ENCODE measurements at places on chromosomes 1 and 21.
A peak's percentile ranks its signal among the peaks of the same experiment; 100 is the strongest.

GRCh38 chr1:97396463-97396862 lies 524.4 kb downstream of the DPYD start:
- no peak for DNase-seq

DNA sequence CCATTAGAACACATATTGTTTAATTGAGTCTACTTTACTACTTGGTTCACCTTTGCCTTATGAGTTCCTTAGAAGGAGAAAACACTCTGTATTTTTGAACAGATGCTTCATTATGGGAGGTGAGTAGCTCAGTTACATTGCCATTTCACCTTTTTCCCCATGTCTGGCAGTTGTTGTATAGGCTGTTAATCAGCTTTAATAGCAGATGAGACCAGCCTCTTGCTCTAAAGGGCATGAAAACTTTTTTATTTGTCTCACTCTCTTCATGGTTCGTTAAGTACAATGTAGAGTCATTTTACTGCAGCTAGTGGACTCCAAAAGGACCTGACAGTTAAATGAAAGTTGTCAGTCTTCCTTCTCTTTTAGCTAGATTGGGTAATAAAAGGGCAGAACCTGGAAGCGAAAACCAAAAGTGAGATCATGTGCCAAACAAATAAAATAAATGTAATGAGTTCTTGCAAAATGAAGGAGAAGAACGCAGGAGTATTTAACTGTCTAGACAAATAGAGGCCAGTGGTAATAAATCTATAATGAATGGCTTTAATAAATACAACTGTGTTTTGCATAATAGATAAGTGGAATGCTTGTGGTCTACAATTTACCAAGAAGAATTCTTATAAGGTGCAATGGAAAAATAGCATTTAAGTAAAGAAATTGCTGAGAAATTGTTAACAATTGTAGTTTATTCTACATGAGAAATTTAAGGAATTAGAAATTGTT lies 180.0 kb upstream of the NEGR1 start:
- no peak for DNase-seq

GRCh38 chr1:116806245-116806644 lies 52.0 kb downstream of the CD2 start:
- DNase-seq = peak; percentile 60

DNA sequence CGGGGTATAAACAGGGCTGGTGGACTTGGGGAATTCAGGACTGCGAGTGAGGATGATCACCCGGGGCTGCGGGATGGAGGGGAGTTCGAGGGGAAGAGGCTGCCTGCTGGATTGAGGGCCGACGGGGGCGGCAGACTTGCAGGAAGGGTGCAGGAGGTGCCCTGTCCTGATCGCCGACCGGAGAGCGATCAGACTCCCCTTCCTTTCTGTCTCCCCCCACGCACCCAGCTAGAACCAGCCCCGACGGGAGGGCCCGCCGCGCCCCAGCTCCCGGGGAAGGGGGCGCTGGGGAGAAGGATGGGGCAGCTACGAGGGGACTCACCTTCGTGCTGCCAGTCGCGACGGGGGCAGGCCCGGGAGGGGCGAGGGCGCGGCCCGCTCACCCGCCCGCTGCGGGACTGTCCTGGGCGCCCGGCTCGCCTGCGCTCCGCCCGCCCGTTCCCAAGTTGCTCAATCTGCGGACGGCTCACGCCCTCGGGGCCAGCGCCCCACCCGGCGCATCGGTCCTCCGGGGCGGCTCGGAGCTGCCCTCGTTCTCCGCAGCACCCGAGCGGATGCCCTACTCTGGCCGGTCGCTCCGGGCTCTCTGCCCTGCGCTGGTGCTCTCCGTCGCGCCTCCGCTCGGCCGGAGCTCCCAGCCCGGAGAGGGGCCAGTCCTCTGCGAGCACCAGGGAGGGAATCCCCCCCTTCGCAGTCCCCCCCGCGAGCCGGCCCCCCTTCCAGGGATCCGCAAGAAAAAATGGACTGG lies at the start of gene RSPO1:
Gene RSPO1 (minus strand): TSS at position 649 of the 748 bp plus-strand sequence. CDS start 5,231 bp downstream, outside the sequence.
- no peak for DNase-seq

DNA sequence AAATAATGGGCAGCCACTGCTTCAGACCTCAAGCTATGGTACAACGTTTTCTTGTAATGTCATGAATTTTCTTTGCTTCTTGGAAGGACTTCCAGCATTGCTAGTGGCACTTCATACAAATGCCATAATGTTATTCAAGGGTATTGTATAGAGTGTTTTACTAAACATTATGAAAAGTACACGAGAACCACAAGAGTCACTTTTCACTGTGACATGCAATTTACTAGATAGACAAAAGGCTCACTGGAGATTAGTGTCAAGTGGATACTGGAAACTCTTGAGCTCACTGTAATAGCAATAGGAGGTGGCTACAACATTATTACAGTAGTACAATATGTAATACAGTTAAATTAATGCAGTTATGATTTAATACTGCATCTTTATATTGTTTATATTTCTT lies 5.3 kb upstream of the OLFM3 start:
- no peak for DNase-seq

GRCh38 chr1:28537457-28538199 lies 15.3 kb upstream of the TRNAU1AP start:
- no peak for DNase-seq

All from activated CD8-positive, alpha-beta memory T cell treated with anti-CD3 and anti-CD28 coated beads for 48 hours (primary cell).